ENCODE measurements at places on chromosomes 16 and 17.
A peak's percentile ranks its signal among the peaks of the same experiment; 100 is the strongest.

DNA sequence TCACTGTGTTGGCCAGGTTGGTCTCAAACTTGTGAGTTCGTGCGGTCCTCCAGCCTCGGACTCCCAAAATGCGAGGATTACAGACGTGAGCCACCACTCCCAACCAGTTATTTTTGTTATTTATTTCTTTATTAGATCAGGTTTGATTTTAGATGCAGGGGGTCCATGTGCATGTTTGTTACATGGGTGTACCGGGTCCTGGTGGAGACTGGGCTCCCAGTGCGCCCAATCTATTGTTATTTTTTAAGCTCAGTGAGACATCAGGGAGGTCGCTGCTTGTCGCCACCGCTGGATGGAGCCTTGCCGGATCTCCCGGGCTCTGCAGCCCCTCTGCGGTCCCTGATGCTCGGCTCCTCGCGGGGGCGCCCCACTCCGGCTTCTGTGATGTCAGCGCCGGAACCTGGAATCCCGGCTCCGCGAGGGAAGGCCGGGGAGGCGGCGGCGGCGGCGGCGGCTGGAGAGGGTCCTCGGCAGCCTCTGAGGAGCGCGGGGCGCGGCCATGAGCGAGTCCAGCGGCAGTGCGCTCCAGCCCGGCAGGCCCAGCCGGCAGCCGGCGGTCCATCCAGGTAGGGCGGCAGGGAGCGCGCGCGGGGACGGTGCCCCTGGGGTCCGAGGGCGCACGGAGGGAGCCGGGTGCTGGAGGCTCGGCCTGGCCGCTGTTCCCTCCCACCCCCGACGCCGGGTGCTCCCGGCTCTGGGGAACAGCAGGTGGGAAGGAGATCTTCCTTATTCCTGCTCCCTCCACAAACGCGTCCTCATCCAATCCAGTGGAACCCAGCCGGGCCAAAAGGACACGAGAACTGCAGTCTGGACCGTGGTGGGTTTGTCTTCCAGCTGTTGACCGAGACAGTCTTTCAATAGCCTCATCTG lies at the start of gene TMC7:
Gene TMC7 (plus strand): TSS at position 370 of the 870 bp plus-strand sequence. CDS start 130 bp downstream, at position 500.
- DNase-seq, result peak; percentile 65

GRCh38 chr16:57817680-57818079 lies 15.4 kb upstream of the KIFC3 start:
- no peak for DNase-seq

GRCh38 chr16:75733305-75734211 lies 7.3 kb upstream of the CPHXL start:
- no peak for DNase-seq

GRCh38 chr17:80187090-80187489 lies 17.3 kb downstream of the CARD14 start:
- DNase-seq, result no peak

DNA sequence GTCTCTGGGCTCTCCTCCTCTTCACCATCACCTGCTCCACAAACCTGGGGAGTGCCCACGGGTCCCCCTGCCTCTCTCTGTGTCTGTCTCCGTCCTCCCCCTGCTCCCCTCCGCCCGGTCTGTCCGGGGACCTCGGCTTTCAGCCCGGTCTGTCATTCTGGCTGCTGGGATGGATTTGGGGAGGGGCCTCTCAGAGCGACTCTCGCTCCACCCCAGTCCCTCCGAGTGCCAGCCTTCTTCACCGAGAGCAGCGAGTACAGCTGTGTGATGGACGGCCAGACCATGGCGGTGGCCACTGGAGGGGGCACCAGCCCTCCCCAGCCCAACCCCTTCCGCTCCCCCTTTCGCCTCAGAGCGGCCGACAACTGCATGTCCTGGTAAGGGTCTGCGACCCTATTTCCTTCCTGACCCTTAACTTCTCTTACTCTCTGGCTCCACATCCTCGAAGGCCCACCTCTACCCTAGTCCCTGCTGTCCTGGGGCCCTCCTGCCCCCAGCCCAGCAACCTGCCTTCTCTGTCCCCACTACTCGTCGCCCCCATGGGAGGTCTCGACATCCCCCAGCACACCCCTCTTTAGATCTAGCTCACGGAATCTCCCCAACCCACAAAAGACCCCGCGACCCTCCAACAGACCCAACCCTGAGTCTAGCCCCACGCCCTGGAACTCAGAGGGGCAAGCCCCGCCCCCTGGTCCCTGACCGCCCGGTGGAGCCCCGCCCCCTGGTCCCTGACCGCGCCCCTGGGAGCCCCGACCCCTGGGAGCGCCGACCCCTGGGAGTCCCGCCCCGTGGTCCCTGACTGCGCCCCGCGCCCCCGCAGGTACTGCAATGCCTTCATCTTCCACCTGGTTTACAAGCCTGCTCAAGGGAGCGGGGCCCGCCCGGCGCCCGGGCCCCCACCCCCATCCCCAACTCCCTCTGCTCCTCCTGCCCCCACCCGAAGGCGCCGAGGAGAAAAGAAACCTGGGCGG lies 5.6 kb upstream of the CXCL16 start:
- no peak for DNase-seq

GRCh38 chr17:63773272-63774140 lies at the start of gene CCDC47:
Gene CCDC47 (minus strand): TSS chr17:63773597. CDS start chr17:63766175, 7,422 bp downstream.
- peak; percentile 97 for DNase-seq

GRCh38 chr17:41419716-41420115 lies 4.7 kb downstream of the KRT37 start:
- DNase-seq, result no peak

GRCh38 chr17:951325-952132 lies 28.0 kb downstream of the NXN start:
- DNase-seq, result no peak

- DNase-seq, result no peak
Observed at GRCh38 chr16:2715519-2715918, 4.5 kb downstream of the PRSS27 start.

GRCh38 chr17:6366221-6366666 lies 68.7 kb downstream of the AIPL1 start:
- DNase-seq, result no peak

DNA sequence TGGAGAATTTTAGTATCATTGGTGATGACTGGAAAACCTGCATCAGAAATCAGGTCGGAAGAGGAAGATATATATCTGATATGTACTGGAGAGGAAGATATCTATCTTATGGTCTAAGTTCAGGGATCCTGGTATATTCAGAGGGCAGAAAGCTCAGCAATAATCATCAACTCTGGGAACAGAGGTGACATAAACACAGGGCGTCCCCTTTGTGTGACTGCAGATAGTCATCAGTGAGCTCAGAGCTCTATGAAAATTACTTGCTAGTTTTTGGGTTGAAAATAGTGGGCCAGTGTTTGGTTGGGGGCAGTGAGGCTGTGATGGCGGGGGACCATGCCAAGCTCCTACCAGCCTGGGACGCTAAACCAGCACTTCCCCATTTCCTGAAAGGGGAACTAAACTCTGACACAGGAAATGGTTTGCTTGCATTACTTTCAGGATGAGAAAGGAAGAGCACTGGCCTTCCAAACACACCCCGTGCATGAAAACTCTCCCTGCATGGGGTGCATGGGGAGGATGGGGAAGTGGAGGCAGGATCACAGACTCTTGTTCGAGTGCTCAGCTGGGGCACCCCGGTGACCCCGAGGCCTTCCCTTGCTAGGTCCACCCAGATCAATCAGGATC lies 15.8 kb downstream of the NOD2 start:
- DNase-seq, result no peak

GRCh38 chr17:19647697-19648474 lies 665 bp upstream of the ALDH3A2 start:
- peak; percentile 84 for DNase-seq

GRCh38 chr17:48052956-48053757 lies 5.0 kb downstream of the NFE2L1 start:
- DNase-seq, result peak; percentile 48

DNA sequence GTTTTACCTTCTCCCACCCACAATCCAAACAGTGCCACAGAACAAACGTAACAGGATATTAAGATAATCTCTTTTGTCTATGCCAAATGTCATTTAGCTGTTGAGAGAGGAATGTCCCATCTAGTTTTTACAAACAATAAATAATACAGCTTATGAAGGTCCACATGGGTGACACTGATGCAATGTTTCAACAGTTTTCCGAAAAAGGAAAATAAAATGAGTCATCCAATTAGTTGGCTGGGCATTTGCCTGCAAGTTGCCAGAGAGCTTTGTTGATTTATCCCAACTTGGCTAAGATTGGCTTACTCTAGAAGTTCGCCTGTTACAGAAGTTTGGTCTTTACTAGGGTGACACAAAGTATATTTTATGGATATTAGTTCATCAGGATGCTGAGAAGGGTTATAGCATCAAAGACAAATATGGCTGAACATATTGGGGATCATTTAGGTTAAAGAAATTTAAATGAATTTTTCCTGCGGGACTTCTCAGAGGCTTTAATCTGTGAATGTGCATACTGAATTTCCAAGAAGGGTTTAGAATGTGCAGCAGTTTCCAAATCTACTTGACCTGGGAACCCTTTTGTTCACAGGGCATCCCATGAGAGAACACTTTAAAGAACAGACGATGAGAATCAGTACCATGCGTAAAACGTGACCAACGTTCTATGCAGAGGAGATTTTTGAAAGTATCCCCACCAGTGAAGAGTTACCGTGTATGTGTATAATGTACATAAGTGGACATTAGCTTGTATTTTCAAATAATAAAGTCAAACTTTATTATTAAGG lies 73.1 kb downstream of the CDH13 start:
- DNase-seq, result no peak

- DNase-seq, result no peak
Observed at GRCh38 chr17:20278805-20279204, 188.5 kb downstream of the LGALS9B start.

DNA sequence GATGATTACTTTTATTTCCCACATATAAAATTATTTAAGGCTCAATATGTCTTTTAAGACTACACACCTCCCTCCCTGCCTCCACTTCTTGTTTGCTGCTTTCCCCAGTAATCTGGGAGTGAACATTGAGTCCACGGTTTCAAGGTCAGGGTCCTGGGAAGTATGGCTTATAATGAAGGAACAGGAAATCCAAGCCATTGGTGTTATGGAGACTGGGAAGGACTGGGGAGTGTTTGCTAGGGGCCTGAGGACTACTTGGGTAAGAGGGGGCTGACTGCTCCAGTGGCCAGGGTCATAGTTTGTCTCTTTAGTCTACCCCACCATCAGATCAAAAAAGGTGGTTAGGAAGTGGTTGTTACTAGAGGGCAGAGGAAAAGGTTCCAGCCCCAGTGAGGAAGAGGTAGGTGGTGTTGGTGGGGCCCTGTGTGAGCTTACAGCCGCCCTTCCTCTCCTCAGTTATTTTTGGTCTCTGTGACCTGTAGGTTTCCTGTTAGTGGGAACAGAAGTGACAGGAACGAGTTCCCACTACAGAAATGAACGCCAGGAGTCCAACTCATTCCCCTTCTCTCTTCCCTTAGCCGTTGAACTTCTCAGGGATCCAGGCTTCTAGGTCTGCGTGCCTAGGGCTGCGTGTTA lies 742 bp upstream of the SLC16A13 start:
- DNase-seq, result no peak

DNA sequence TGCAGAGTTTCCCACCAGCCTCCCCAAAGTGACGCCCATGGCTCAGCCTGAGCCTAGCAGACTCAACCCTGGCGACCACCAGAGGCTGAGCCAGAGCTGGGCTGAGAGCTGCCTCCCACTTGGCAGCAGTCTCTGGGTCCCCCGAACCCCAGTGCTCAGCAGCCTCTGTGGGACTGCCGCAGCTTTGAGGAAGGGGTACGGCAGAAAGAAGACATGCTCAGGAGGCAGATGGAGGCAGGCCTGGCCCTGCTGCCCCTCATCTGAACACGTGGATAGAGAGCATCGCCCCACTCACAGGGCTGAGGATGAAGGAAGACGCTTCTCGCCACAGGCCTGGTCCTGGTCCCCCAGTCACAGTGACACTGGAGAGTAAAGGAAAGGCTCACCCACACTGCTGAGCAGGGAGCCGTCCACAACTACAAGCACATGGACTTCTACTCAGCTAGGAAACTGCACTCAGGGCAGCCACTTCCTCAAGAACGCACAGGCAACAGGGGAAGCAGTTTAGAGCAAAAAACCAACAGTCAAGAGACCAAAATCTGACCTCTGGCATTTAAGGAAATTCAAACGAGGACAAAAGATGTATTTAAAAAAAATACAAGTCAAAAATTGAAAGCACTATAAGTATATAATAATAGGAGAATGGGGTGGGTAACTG lies 45.2 kb upstream of the GSG1L start:
- DNase-seq, result no peak

DNA sequence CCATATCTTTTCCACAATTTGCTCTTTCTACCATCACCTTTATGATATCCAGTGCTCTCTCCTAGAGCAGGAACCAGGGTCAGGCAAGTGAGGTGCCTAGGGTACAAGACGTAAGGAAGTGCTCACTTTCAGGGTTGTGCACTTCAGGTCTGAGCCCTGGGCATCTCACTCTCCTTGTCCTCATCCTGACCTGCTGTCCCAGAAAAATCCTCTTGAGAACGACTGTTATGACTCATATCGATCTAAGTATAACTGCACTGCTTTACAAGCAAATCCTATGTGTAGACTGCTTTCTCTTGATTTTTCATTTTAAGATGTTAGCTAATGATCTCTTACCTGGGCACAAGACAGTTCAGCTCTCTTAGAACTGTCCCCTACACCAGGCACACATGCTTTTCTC lies 100.1 kb downstream of the TMEM100 start:
- DNase-seq, result no peak

- DNase-seq, result no peak
Observed at GRCh38 chr17:62916684-62917571, 49.1 kb upstream of the TANC2 start.

GRCh38 chr16:20901068-20901435 lies 481 bp downstream of the LYRM1 start:
- no peak for DNase-seq

DNA sequence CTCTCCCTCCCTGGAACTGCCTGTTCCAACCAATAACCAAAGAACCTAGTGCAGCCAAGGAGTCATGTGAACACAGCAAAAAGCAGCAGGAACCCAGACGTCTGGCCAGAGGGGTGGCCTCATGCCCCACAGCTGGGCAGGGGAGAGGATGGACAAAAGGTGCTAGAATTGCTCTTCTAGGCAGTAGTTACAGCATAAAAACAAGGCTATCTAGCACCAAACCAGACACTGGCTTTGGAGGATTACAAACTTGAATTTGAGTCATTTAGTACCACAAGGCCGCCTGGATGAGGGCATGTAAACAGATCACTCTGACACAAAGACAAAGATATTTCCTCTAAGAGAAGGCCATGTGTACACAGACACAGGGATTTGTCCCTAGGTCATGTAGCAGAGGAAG lies 423.3 kb upstream of the MAF start:
- no peak for DNase-seq

- DNase-seq, result no peak
Observed at GRCh38 chr16:59148056-59148768, 414.1 kb upstream of the GOT2 start.

GRCh38 chr16:67562918-67563707 lies 787 bp downstream of the CTCF start:
- DNase-seq, result peak; percentile 52

- no peak for DNase-seq
Observed at GRCh38 chr17:50699410-50699809, 8.3 kb downstream of the ANKRD40 start.

- no peak for DNase-seq
Observed at GRCh38 chr16:54285414-54286089, 1.0 kb downstream of the IRX3 start.

- no peak for DNase-seq
Observed at GRCh38 chr17:29927546-29927945, 2.5 kb downstream of the SSH2 start.
